ENCODE measurements at places on chromosomes 7 and 10.

GRCh38 chr7:13257661-13258060, 570.2 kb downstream of the ARL4A start:
- no peak for DNase-seq

DNA sequence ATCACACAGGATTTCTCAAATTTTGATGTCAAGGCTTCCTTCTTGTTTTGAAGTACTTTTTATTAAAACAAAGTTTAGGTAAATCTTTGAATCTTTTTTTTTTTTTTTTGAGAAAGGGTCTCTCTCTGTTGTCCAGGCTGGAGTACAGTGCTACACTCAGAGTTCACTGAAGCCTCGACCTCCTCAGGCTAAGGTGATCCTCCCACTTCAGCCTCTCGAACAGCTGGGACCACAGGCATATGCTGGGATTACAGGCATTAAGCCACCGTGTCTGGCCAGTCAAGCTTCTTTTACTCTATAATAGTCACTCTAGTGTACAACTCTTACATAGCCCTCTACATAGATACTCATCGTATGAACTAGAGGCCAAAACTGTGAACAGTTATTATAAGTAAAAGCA, 3.4 kb downstream of the RUFY2 start:
- no peak for DNase-seq

DNA sequence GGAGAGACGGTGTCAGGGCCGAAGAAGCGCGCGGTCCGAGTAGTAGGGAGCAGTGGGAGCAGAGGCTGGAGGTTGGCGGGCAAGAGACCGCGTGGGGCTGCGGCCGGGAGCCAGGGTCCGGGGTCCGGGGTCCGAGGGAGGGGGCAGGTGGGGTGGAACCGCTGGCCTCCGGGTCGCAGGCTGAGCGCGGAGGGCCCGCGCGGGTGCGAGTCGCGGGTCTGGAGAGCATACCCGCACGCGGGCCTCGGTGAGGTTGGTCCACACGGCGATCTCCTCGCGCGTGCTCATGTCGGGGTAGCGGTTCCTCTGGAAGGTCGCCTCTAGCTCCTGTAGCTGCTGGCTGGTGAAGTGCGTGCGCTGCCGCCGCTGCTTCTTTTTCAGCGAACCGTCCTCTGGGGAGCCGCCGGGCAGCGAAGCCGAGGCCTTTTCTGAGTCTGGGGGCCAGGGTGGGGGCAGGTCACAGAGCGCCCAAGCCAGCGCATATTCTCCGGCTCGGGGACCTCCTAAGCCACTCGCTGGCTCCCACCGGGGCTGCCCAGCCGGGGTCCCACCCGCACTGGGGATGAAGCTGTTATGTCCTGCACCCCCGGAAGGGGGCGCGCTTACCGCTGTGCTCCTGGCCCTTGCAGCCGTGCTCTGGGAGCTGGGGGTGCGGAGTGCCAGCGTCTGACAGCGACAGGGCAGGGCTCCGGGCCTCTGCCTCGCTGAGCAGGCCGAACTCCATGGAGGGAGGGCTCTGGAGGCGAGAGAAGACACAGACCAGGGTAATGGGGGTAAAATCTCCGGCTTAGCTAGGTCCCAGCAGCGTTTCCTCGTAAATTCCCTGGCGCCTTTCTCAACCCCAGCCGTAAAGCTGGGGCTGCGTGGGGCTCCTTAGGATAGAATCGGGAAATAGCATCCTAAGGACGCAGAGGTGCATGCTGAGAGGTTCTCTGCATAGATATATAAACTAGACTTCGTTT, 5.5 kb downstream of the ELOVL3 start:
- no peak for DNase-seq

- DNase-seq: no peak
Measured at GRCh38 chr10:8034466-8035005, 20.0 kb upstream of the GATA3 start.

DNA sequence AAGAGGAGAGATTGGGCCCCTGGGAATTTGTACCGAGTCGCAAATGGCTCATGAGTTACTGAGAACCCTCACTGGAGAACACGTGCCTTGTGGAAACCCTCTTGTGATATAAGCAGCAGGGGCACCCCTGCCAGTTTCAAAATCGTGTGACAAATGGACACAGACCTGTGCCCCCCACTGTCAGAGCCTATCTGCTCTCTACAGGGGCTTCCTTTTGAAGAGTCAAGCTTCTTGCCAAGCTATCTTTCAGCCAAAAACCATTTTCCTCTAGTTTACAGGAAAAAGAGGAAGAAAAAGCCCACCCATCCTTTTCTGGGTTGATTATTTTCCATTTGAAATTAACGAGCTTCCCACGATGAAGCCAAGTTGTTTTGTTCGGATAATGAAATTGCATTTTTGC, 64.1 kb upstream of the MPP7 start:
- no peak for DNase-seq

- DNase-seq: no peak
Measured at GRCh38 chr10:5293691-5294550, 70.8 kb upstream of the UCN3 start.

- no peak for DNase-seq
Measured at GRCh38 chr10:77905086-77905748, 21.3 kb downstream of the DLG5 start.

DNA sequence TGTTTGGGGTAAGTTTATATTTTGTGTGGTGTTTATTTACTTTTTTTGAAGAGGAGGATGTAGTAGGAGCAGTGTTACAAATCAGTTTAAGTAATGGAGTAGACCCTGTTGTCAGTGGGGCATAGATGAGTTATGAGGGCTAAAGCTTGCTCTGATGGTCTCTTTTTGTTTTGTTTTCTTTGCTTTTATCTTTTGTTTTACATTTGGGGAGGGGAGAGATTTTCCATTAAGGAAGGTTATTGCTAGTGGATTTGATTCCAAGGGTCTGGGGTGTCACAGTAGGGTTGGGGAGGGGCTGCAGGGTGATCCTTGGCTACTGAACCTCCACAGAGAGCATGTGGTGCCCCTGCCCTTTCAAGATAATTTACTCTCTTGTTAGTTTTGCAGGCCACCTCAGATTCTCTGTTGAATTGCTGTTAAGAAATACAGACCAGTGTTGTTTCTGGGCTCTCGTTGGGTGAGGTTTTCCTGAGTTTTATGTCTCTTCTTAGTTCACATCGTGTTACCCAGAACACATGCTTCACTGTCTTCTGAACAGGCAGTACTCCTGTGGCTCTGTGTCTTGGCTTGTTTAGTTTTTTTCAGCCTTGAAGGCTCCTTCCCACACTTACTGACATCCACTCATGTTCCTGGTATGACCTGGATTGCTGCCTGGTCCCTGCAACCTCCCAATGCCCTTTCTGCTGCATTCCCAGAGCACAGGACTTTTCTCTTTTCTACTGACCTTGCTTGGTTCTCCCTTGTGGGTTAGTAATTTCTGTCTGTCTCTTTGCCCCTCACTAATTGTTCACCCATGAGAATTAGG, 4.2 kb downstream of the KIFBP start:
- DNase-seq: no peak

DNA sequence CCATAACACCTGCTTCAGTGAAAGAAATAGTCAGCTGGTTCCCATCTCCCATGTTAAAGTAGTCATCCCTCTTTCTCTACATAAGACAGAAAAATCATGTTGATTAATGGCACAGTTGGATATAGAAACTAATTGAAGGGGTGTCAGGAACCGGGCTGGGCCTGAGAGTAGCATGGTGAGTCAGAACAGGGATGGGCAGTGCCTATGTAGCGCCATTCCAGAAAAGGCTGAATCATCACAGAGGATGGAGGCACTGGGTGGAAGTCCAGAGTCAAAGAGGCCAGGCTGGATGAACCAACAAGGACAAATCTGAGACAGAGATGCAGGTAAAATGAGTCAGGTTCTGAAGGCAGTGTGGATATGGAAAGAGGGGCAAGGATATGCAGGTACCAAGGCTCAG, 201.2 kb downstream of the LHFPL3 start:
- no peak for DNase-seq

DNA sequence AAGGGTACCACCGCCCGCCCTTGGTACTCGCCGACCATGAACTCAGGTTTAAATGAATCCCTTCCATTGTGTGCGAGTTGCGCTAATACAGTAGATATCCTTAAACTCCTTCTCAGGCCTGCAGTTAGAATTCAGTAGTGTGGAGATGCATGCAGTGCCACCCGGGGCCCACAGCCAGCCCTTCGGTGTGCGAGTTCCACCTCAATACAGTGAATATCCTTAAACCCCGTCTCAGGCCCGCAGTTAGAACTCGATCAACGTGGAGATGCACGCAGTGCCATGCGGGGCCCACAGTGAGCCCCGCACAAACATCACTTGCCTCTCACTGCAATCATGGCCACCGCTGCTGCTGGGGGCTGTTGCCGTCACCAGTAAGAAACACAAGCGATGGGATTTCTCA, 261.9 kb downstream of the MAD1L1 start:
- DNase-seq: no peak

GRCh38 chr7:116963234-116963633, 9.9 kb downstream of the ST7 start:
- no peak for DNase-seq

- DNase-seq: no peak
Measured at GRCh38 chr7:155766966-155767916, 45.0 kb downstream of the SHH start.

- no peak for DNase-seq
Measured at GRCh38 chr10:117419921-117420320, 44.7 kb upstream of the PDZD8 start.

- no peak for DNase-seq
Measured at GRCh38 chr10:59561477-59562121, 148.1 kb downstream of the SLC16A9 start.

DNA sequence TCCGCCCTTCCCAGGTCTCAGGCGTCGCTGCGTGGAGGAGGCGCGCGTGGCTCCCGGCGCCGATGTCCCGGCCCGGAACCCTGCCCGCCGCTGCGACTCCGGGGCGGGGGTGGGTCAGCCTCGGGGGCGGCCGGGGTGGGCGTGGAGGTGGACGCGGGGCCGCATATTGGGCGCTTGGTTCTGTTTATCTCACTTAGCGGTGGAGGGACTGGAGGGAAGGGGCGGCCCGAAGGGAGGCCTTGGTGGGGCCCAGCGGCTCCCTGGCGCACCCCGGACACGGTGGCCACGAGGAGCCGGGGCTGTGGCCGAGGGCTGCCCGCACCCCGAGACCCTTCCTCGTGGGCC, 8.6 kb downstream of the UNCX start:
- DNase-seq: no peak

DNA sequence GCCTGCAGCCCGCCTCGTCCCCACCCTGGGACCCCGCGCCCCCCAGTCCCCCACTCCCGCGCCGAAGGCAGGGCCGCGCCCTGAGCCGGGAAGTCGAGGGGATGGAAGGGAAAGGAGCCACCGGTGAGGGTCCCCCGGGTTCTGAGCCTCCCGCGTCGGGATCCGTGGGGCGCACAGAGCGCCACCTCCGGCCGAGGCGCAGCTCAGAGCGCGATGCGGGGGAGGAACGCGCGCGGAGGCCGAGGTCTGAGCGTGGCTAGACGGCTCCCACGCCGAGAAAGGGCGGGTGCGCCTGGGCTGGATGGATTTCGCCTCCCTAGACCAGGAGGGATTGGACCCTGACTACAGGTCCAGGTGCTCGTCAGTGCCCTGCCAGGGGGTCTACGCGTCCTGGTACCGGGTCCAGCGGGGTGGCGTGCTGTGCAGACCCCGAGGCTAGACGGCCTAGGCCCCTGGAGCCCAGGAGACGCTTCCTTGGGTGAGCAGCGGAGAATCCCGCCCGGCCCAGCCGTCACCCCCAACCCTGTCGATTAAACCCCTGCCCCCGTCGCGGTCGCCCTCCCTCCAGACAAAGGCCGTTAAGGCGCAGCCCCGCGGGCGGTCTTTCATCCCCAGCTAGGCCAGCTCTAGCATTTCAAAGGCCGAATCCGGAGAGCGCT, 986 bp upstream of the PDGFA start:
- DNase-seq: no peak

DNA sequence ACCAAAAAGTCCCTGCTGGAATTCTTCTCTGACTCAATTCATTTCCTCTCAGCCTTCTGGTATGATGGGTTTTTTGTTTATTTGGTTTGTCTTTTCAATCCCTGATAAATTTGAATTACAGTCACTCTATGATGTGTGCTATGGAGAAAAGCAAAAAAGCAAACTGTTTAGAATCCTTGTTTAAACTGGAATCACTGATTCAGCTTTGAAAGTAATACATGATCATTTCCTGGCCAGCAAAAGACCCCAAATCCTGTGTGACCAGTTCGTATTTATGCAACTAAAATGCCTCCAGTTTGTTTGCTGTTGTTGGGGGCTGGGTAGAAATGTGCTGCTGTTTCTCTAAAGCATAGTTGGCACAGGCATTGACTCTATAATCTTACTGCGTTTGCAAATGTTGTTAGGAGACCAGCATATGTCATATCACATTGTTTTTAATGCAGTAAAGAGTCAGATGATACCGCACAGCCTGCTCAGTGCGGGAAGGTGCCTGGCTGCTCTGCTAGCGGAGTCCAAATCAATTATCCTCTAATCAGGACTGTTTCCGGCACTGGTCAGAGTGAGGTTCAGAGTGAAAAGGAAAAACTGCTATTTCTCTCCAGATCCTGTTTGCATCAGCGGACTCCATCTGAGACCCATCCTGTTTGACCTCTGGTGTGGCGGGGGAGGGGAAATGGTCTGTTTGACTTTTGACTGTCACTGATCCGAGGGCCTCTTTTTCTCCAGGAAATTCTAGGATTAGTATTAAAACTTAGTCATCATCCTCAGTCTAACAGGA, 40.6 kb upstream of the ADD3 start:
- DNase-seq: no peak

DNA sequence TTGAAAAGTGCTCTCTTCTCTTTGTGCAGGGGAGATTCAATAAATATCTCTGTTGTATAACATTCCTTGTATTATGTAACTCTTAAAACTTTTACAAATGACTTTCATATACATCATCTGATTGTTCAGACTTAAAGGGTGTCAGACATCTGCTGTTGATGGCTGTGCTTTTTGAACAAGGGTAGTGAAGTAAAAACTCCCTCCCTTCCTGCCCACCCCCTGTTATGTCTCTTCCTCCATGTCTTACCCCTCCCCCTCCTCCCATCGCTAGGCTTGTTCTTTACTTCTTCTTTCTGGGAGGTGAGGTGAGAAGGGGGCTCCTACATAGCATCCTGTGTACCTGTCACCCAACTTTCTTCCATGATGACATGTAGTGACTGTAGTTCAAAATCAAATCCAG, 23.4 kb upstream of the ABCB4 start:
- DNase-seq: no peak

DNA sequence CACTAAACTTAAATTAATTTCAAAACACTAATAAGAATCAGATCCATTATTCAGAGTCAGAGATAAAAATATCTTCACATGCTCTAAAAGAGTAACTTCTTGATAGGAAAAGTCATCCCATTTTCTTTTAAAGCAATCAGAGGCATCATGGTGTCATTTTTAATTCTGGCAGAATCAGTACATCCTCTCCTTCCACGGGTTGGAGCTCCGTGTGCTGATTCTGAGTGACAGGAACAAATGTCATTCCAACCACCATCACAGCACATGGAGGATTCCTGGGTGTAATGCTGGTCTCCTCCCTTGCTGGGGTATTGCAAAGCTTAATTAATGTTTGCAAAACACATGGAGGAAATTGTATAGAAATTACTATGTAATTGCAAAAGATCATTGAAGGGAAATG, 114.5 kb upstream of the IMMP2L start:
- no peak for DNase-seq

GRCh38 chr7:72017756-72018155, 394.4 kb downstream of the CALN1 start:
- DNase-seq: no peak

GRCh38 chr7:8724080-8724718, 290.8 kb downstream of the NXPH1 start:
- peak; percentile 13 for DNase-seq

Measured in amygdala (tissue), 56 donors.